ENCODE measurements at places on chromosomes 7 and 10.

DNA sequence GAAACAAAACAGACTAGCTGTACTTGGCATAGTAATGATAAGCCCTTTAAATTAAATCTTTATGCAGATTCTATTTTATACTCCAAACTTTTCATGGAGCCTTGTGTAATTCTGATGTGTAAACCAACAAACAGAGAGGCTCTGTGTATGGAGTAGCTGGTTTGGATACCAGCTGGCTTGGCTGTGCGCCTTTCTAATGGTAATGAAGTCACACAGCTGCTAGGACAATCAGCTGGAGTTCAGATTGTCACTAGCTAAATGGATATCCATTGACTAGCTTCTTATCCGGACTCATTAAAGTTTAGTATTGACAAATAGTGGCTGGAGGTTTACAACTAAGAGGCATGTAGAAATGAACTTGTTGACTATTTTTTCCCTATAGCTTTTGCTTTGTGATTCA lies 398.4 kb downstream of the DGKB start:
- DNase-seq, result no peak

DNA sequence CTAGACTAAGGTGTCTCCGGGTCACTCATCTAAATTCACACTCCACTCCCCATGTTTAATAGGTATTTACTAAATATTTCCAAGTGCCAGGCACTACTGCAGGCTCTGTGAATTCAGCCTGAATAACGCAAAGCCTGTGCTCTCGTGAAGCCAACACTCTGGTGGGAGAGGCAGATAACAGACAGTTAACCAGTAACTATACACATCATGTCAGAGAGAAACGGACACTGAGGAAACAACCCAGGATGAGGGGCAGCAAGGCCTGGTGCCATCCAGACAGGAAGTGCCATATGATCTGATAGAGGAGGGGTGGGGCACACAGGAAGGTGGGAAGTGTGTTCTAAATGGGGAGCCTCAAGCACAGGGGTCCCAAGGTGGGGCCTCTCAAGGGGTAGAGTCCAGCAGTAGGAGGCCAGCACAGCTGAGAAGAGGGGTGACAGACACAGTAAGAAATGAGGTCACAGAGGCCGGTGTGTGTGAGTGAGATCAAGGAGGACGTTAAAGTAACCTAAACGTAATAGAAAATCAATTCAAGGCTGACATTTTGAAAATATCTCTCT lies 85.3 kb downstream of the LARP4B start:
- DNase-seq, result no peak

DNA sequence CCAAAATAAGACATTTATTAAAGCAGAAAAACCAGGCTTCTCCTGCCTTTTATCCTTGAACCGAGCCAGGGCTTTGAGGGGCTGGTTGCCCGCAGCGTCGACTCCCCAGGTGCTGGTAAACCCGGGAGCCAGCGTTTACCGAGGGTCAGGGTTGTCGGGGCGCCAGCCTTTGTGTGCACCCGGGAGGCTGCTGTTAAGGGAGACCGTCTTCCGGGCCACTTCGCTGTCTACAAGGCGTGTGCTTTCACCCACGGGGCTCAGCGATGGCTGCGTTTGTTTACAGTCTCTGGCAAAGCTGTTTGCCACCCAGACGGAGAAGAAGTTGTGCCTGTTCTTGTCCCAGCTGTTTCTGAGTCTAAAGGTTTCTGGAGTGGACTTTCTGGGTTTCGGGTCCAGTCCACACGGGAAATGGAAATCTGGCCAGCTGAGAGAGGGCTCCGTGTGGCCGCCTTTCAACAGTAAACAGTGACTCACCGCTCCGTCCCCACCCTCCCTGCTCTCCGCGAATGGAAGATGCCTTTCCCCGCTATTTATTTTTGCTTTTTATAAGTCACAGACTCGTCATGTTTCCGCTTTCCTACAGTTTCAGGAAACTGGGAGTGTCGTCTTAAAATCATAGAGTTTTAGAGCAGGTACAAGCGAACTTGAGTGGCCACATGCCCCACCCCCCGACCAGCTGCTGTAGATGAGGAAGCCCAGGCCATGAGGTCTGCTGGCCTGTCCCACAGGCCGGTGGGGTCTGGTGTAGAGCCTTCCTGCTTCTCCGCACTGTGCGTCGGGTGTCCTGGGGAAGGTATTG lies 2.2 kb downstream of the MAFK start:
- DNase-seq, result no peak

- DNase-seq, result no peak
Measured at GRCh38 chr7:115300231-115300870, 378.5 kb downstream of the MDFIC start.

DNA sequence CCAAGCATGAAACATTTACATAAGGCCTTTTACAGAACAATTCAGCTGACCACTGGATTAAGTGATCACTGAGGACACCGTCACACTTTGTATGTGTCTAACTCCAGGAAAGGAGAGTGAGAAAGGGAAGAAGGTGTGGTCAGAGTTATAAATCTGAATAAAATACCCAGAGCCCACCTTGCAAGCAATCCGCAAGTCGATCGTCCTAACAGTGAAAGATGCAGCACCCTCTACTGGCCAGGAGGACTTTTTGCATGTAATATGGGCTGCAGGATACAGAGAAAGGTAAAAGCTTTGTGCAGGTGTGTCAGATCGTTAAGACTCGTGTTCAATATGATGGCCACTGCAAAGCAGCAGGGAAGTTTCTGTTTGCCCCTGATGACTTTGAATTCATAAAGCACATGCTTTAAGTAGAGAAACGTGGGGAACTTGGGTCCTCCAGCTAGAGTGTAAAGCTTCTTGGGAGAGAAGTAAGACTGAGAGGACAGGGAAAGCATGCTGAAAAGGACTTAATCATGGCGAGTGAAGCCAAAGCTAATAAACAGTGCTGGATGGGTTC lies 68.5 kb upstream of the BMPER start:
- DNase-seq, result no peak

- no peak for DNase-seq
Measured at GRCh38 chr7:130887182-130887956, 153.4 kb upstream of the KLF14 start.

DNA sequence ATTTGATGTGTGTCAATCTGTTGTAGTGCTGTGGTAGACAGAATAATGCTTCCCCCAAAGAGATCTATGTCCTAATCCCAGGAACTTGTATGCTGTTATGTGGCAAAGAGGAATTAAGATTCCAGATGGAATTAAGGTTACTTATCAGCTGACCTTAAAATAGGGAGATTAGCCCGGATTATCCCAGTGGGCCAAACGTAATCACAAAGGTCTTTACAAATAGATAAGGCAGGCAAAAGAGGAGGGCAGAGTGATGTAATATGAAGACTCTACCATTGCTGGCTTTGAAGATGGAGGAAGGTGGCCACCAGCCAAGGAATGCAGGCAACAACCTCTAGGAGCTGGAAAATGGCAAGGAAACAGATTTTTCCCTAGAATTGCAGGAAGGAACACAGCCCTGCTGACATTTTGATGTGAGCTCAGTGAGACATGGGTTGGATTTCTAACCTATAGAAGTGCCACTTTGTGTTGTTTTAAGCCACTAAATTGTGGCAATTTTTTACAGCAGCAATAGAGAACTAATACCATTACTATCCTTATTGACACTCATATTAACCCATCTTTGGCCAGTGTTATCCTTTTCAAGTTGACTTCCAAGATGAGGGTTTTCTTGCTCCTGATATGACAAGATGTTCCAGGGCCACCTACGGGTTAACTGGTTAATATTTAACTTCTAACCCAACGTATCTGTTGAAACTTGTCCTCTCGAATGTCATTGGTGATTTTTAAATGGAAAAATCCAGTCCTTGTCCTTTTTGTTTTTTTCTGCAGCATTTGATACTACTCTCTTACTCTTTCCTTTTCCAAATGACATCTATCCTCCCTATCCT lies 29.3 kb downstream of the CYCS start:
- no peak for DNase-seq

DNA sequence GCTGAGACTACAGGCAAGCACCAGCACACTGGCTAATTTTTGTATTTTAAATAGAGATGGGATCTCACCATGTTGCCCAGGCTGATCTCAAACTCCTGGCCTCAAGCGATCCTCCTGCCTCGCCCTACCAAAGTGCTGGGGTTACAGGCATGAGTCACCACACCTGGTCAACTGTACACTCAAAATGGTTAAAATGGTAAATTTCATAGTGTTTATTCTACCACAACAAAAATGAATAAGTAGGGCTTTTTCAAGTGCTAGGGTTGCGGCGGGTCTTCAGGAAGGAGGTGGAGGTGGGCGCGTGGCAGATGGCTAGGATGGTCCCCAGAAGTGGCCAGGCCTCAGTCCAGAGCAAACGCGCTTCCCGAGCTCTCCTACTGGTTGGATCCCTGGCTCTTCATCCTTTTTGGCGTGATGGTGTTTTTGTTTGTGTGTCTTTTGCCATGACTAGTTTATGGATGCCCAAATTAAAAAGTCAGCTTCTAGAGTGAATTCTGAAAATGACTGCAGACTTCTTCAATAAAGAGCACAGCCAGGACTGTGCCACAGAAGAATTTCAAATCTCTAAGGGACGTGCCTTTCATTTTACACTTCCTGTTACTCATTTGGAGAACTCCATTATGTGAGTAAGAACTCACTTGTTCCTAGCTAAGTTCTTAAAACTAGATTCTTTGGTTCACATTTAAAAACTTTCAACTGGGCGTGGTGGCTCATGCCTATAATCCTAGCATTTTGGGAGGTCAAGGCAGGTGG lies 73.9 kb downstream of the TMEM130 start:
- no peak for DNase-seq

- no peak for DNase-seq
Measured at GRCh38 chr7:74299401-74299800, 10.2 kb downstream of the CLIP2 start.

DNA sequence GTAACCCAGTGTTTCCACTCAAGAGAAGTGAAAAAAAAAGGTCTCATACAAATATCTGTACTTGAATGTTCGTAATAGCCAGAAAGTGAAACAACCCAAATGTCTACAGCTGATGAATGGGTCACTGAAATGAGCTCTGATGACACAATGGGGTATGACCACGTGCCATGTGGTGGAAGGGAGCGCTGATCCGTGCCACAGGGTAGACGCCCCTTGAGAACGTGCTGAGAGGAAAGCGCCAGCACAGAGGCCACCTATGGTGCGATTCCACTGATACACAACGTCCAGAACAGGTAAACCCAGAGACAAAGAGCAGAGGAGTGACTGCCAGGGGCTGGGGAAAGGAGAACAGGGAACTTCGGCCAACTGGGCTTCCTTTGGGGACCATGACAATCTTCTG lies 50.3 kb downstream of the MAD1L1 start:
- DNase-seq, result no peak

- DNase-seq, result no peak
Measured at GRCh38 chr10:14519785-14520184, 189.1 kb upstream of the FRMD4A start.

GRCh38 chr10:93064874-93065660 lies 4.5 kb downstream of the CYP26C1 start:
- no peak for DNase-seq

DNA sequence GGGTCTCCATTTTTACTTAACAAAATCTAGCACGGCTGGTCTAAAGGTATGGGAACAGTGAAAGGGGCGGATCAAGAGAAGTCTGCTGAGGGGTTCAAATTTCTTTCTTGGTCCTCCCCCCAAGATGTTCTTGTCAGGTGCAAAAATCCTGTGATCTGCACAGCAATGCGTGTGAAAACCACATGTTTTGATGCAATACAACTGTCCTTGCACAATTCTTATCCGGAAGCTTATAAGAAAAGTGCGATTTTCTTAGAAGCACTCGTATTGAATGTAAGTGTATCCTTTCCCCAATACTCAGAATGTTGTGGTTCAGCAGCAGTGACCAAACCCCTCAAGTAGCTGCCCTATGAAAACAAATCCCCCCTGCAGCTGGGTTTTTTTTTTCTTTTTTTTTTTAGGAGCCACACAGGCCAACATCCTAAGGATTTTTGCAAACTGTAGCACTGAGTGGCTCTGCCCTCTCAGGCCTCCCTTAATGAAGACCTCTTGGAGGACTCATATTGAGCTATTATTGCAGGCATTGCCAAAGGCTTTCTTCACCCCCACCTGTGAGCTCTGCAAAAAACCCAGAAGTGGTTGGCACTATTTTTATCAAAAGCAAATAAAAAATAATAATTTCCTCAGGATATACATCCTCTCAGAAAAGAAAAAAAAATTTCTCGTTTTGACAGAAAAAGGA lies 151.9 kb upstream of the ITGB1 start:
- DNase-seq, result no peak

- no peak for DNase-seq
Measured at GRCh38 chr10:75538765-75539164, 107.3 kb downstream of the LRMDA start.

DNA sequence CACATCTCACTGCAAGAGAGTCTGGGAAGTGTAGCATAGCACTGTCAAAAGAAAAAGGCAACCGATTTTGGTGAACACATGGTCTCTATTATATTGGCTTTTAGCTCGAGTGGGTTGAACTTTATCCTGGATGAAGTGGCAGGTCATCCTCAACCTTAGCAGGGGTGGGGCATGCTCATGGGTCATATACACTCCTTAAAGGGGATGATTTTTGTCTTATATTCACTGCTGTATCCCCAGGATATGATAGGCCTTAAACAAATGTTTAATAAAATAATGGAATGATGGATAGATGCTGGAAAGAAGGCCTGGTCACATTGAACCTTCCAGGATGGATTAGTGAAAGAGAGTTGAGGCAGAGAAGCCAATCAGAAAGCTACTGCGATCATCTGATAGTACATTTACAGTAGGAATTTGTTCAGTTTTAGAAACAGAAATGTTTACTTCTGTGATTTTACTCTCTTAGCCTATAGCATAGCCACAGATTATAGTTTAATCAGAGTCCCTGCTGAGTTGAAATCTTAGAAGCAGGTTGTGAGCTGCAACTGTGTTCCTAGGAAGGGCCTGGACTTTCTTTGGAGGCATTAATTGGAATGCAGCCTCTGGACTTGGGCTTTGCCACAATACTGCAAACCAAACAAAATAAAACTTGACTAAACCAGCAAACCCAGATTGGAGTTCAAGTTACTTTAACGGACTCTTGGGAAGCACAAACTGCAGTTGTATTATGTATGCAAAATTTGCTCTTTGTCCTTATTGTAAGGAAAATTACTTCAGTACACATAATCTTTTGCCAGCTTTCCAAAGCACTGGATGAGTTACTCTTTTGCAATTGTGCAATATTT lies 138.3 kb downstream of the BMPER start:
- DNase-seq, result no peak

DNA sequence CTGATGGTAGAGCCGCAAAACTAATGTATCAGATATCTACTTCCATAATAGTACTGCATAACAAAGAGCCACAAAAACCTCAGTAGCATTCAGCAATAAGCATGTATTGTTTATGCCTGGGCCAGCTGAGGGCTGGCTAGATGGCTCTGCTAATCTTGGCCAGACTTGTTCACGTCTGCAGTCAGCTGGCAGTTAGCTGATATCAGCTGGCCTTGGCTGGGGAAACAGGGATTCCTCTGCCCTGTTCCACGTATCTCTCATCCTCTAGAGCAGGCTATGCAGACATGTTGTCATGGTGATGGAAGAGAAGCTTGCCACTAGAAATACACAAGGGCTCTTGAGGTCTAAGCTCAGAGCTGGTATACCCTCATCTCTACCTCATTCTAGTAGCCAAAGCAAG lies 62.9 kb downstream of the GRM8 start:
- DNase-seq, result no peak

Data from D721Med (cell line).